ENCODE measurements at places on chromosomes 7 and 10. TPM values are rescaled to one million over a fixed set of nuclear protein-coding genes. Genes with fewer than 3 reads are reported as not detected.

DNA sequence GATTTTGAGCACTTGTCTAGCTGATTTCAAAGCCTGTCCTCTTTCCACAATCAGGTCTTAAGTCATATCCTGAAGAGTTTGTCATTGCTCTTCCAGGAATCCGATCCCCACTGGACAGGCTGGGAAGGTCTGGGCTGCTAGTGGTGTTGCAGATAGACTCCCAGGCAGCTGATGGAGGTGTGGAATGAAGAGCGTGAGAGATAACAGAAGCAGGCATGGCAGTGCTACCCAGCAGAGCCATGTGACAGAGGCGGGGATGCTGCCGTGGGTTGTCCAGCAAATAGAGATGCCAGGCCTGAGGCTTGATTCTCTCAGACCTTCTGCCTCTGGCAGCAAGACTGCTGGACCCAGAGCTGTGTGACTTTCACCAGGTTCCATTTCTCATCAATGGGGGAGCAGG, 116.5 kb upstream of the EEPD1 start:
- no peak for DNase-seq

- peak; percentile 81 for DNase-seq
These were observed 136.1 kb downstream of the ICA1 start for GRCh38 chr7:8125680-8126444.

DNA sequence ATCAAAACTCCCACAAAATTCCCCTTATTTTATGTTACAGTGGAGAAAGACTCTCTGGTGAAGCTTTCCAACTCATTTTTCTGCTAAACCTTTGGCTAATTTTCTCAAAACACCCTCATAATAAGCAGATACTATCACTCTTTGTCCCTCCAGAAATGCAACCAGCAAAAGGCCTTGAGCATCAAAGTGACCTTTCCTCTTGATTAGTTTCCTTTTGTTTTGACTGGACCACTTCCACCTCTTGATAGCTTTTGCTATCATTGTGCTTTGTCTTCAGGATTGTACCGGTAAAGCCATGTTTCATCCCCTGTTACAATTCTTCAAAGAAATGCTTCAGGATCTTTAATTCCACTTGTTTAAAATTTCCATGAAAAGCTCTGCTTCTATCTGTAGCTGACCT, 115.1 kb upstream of the SLC13A1 start:
- no peak for DNase-seq

DNA sequence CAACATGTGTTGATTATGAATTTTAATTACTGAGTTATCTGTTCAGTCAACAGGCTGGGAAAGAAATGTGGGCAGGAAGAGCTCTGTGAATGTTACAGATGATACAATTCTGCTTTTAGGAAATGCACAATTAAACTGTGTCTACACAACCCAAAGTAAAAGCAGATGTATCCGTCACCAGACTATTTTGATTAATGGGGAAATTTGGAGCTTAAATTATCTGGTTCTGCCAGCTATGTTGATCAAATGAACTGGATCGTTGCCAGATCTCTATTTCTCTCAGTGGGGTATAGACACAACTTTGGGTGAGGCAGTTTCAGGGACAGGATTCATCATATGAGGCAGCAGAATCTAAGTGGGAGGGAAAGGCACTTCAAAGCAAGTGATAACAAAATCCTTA, 136.5 kb downstream of the NEUROD6 start:
- DNase-seq, result no peak

DNA sequence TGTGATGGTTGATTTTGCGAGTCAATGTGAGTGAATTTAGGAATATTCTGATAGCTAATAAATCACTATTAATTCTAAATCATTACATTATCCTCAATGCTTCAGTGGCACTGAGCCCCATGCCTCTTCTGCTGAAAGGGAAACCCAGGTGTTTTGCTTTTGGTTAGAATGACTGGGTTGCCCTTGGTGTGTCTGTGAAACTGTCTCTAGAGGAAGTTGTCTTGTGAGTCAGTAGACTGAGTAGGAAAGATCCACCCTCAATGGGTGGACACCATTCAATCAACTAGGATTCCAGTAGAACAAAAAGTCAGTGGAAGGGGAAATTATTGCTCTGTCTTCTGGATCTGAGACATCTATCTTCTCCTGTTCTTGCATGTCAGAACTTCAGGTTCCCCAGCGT, 472.4 kb downstream of the ANKRD7 start:
- DNase-seq, result no peak

GRCh38 chr10:89525556-89525955, 9.8 kb downstream of the SLC16A12 start:
- DNase-seq, result no peak

GRCh38 chr7:153473185-153473584, 579.0 kb upstream of the DPP6 start:
- no peak for DNase-seq

DNA sequence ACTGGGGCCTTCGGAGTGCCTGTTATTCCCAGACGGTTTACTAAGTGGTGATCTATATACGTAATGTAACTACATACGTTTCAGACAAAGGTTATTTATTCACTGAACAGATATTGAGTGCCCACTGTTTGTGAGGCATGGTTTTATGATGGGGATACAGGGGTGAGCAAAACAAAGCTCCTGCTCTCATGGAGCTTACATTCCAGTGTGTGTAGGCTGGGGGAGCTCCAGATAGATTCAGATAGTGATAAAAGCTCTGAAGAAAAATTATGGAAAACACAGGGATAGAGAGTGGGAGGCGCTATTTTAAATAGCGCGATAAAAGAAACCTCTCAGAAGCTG, 466 bp upstream of the DNAJB12 start:
- DNase-seq, result no peak

DNA sequence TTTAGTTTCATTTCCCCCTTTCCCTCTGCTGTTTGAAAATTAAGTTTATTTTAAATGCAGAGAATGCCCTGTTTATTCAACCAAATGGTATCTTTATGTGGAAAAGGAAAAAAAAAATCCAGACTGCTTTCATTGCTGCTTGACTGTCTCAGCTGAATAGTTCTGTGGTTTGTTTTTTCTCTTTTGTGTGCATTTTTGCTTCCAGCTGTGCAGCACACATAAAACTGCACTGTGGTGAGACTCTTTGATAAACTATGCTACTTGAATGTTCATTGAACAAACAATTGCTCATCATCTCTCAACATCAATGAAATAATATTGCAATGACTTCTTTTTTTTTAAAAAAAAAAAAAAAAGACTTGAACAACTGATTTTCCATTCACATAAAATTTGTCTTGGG, 78.6 kb upstream of the GLI3 start:
- DNase-seq, result no peak

GRCh38 chr10:33137356-33138005, 179.5 kb upstream of the ITGB1 start:
- no peak for DNase-seq

GRCh38 chr10:104076743-104077160, 8.9 kb downstream of the COL17A1 start:
- DNase-seq, result no peak

DNA sequence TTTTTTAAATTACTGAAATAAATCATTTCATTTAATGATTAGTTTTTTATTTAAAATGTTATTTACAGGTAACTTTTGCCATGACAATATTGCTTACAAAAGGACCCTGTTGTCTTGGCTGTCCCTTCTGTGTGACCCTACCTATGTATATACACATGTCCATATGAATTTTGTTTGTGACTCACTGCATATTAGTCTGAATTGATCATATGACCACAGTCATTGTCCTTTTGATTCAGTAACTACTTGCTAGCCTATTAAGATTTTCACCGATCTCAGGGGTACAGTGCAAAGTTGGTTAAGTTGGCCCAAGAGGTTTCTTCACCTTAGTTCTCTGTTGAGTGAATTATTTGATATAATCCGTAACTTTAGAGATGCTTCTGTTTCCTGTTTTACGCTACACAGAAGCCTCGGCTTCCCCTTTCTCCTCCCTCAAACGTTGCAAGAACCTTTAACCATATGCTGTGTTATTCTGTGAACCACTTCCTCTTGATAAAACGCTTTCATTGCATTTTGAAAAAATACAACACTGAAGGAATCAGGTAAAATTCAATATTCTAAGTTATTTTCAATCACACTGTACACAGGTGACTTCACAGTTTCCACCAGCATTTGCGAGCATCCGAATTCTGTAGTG, 43.9 kb downstream of the APBB1IP start:
- DNase-seq, result peak; percentile 76

DNA sequence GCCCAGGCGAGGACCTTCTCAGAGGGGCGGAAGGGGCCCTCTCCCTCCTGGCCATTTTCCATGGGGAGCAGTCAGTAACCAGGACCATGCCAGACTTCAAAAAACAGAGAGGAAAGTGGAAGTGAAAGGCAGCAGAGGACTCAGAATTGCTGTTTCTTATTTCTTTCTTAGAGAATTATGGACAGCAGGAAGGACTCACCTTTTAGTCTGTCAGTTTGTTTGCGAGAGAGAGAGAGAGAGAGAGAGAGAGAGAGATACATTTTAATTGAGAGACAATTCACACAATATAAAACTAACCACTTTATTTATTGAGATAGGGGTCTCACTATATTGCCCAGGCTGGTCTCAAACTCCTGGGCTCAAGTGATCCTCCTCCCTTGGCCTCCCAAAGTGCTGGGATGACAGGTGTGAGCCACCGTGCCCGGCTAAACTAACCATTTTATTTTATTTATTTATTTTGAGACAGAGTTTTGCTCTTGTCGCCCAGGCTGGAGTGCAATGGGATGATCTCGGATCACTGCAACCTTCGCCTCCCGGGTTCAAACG, 24.5 kb downstream of the SCD start:
- DNase-seq, result no peak

The GSDME gene
- 10.7 TPM for polyA plus RNA-seq

The CCL24 gene
- 0.78 TPM for polyA plus RNA-seq

The PDE6C gene
- polyA plus RNA-seq, result 0.18 TPM

The OR6B1 gene
- polyA plus RNA-seq, result not detected

The OR13A1 gene
- 2.2 TPM for polyA plus RNA-seq
